ENCODE measurements at places on chromosomes 16 and 17.

- DNase-seq = no peak
These were observed 10.6 kb downstream of the CTRB1 start for GRCh38 chr16:75229172-75230031.

DNA sequence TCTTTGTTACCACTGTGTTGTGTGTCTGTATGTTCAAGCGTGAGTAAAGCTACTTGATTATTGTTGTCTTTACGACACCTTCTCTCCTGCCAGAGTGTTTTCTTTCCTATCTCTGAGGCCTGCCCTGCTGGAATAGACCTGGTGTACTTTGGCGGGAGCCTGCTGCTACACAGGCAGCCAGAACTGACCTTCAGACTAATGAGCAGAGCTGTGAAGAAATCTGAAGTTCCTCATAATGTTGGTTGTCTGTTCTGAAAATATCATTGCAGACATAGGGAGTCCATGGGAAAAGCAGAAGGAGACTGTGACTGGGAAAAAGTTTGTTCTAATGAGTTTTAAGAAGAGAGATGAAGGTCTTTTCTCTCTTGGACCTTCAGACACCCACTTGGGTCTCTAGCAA, 9.8 kb downstream of the RHOT1 start:
- DNase-seq = no peak

GRCh38 chr17:76095943-76096342, 7.6 kb downstream of the EXOC7 start:
- DNase-seq = no peak

DNA sequence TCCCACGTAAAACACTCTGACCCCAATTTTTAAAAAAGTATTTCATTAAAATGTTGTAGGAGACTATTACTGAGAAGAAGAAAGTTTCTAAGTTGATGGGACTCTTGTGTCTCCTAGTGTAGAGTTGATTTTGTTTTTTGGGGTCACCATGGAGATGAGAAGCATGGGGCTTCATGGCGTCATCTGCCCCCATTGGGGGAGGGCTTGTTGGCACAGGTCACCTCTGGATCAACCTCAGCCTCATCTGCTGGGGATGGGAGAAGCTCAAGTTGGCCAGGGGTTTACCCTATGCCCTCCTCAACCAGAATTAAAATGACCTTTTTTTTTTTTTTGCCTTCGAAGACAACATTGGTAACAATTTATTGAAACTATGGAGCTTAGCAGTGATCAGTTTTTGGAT, 28.3 kb downstream of the MSI2 start:
- DNase-seq = no peak

DNA sequence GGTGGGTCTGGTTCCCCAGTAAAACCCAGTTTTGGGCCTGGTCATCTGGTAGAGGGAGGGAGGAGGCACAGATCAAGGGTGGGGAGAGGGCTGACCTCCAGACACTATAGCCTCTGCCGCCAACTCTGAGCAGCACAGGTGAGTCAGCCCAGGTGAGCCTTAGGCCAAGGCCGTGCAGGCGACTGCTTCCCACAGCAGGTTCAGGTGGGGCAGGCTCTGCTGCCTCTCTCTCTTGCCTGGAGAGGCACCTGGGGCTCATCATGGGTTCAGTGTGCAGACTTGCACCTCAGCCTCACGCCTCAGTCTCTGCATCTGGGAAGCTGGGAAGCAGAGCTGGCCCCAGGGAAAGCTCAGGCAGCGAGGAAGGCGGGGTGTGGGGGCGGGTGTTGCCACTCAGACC, 37.8 kb upstream of the IL34 start:
- DNase-seq = no peak

DNA sequence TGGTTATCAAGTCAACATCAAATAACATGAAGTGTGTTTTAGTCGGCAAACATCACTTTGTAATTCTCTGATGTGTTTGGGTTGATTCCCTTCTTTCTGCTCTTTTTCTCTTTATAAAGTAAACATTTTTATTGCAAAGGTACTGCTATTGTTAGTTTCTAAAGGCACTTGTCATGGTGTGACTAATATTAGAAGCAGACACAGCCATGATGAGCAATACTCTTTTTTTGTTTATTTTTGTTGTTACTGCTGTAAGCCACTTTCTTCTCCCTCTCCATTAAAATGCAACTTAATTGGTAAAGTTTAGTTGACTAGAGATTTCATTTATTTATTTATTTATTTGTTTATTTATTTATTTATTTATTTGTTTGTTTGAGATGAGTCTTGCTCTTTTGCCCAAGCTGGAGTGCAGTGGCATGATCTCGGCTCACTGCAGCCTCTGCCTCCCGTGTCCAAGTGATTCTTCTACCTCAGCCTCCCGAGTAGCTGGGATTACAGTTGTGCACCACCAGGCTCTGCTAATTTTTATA, 424.7 kb downstream of the WWOX start:
- DNase-seq = no peak

DNA sequence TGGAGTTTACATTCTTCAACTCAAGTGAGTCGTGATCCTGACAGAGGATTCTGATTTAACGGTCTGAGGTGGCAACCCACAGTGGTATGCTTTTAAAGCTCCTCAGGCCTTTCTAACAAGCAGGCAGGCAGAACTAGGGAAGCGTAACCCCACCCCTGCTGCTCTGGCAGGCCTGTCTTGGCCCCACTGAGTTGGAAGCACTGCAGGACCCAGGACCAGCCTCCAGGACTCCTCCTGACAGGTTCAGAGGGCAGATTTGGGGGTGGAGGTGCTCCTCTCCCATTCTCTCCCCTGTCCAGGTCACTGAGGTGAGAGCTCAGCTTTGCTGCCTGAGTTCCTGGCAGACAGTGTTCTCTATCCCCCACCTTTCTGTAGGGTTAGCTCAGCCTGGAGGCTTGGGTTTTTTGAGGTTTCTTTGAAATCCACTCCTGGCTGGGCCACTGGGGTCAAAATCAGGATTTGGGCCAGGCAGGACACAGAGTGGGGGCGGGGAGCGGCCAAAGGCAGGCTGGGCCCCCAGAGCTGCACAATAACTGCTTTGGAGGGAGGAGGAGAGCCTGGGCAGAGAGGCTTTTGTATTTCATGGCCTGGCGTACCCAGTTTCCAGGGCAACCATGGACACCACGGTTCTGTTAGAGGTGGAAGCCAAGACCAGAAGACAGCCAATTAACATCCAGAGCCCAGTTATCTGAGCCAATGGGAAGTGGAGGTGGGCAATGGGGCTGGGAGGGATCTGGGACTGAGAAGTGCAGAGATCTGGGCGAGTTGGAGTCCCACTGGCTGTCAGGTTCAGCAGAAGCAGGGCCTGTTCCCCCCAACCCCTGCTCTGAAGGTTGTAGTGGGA, 9.5 kb downstream of the MRPL27 start:
- DNase-seq = no peak

GRCh38 chr17:65103896-65104295, 33.3 kb upstream of the RGS9 start:
- DNase-seq = no peak

DNA sequence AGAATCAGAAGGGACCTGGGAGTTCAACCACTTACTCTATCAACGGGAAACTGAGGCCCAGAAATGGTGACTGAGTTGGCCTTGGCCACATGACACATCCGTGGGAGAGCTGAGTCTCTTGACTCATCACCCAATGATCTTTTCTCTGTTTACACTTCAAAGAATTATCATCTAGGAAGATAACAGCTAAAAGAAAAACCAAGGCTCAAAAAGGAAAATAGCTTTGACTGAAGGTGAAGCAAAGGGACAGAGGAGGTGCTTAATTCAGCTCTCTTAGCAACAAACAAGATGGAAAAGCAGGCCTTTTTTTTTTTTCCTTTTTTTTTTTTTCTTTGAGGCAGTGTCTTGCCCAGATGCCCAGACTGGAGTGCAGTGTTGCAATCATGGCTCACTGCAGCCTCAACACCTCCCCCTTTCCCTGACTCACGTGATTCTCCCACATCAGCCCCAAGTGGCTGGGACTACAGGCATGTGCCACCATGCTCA, 16.7 kb downstream of the ERCC4 start:
- no peak for DNase-seq

- no peak for DNase-seq
These were observed 51.8 kb upstream of the AKAP1 start for GRCh38 chr17:57033296-57033695.

DNA sequence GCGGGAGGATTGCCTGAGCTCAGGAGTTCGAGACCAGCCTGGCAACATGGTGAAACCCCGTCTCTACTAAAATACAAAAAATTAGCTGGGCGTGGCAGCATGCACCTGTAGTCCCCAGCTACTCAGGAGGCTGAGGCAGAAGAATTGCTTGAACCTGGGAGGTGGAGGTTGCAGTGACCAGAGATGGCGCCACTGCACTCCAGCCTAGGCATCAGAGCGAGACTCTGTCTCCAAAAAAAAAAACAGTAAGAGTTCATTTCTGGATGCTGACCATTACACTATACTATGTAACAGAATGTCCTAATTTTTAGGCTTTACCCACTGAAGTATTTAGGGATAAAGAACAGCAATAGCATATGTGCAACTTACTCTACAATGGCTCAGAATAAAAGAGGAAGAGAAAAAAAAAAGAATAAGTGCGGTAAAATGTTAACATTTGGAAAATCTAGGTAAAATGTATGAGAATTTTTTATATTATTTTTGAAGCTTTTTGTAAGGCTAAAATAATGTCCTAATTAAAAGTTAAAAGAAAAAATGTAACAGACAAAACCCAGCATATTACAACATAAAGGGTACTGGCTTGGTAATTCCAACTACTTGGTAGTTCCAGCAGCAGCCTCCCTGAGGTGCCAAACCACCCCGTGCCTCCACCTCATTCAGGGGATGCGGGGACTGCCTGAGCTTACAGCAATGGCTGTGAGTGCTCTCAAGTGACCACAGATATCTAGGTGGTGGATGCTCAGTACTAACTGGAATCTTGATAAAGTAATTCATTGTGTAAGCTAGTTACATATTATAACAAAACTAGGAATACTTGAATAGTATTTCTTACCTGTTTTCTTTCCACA, 10.9 kb downstream of the COPS3 start:
- no peak for DNase-seq

- DNase-seq = no peak
These were observed 387.5 kb upstream of the HSBP1 start for GRCh38 chr16:83420206-83420760.

GRCh38 chr17:19006698-19007097, 2.1 kb upstream of the FAM83G start:
- DNase-seq = no peak

DNA sequence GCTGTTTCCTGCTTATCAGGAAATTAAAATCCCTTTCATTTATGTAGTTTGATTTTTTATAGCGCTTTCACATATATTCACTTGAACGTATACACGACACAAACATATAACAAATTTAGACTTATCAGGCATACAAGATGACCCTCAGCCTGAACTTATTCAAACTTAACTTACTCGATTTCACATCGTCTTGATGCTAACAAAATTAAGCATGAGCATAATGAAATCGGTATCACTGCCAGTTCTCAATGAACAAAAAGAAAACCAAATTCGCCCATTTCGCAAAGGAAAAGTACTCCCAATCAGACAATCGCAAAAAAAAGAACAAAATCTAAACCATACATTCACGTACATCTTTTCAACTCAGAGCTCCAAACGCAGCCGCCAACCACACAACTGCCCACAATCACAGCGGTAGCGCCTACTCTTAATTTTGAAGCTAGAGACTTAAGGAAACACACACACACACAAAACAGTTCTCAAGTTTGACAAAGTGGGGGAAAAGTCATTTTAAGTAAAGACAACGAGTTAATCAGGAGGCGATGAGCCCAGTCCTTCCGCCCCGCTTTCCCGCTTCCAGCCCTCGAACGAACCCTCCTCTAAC, 1.1 kb downstream of the GJC1 start:
- DNase-seq = no peak

DNA sequence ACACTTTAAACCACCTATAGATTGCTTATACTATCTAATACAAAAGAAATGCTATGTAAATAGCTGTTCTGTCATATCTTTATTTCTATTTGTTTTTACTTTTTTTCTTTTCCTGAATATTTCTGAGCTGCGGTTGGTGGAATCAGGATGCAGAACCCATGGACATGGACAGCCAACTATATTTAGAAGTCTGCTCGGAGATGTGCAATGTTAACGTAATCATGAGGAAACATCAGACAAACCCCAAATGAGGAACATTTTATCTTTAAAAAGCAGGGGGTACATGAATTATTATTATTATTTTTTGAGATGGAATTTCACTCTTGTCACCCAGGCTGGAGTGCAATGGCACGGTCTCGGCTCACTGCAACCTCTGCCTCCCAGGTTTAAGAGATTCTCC, 31.4 kb upstream of the GHDC start:
- DNase-seq = no peak

DNA sequence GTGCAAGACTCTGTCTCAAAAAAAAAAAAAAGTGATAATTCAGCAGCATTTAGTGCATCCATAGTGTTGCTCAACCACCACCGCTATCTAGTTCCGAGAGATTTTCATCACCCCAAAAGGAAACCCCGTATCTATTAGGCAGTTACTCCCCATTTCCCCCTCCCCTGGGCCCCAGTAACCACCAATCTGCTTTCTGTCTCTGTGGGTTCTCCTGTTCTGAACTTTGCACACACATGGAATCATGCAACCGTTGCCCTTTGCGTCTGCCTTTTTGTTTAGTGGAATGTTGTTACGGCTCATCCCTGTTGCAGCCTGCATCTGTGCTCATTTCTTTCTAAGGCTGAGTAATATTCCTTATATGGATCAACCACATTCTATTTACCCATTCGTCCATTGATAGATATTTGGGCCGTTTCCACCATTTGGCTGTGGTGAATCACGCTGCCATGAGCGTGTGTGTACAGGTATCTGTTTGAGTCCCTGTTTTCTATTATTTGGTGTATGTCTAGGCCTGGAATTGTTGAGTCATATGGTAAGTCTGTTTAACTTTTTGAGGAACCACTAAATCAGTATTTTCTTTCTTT, 8.7 kb upstream of the SYNGR2 start:
- DNase-seq = no peak

DNA sequence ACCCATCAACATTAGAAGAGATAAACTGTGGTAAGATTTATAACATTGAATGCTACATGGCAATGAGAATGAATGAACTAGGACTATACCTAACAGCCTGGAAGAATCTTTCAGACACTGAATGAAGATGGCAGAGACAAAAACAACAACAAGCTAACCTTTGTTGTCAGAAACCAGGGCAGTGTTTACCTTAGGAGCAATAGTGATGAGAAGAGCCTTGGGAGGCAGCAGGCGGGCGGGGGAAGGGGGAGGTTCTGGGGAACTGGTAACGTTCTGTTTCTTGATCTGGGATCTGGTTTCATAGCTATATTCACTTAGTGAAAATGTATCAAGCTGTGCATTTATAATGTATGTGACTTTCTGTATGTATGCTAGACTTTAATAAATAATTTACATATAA, 139.0 kb upstream of the TNRC6C start:
- no peak for DNase-seq

DNA sequence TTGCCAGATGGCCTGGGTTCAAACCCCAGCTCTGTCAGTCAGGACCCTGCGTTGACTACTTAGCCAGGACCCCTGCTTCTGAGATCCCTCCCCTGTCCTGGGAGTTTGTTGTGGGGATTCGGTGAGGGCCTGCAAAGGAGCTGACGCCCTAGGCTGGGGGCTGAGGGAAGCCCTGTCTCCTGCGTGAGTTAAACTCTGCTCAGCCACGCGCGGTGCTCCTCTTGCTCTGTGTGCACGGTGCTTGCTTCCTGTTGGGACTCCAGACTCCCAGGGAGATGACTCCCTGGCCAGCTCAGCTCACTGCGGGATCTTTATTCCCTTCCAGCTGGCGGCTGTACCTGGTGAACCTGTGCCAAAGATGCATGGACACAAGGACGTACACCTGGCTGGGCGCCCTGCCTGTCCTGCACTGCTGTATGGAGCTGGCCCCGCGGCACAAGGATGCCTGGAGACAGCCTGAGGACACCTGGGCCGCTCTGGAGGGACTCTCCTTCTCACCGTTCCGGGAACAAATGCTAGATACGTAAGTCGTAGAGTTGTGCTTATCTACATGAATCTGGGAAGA, 37.4 kb downstream of the RNF213 start:
- DNase-seq = no peak

Measured in activated naive CD4-positive, alpha-beta T cell (primary cell).